ENCODE measurements at places on chromosomes 5 and 9.

DNA sequence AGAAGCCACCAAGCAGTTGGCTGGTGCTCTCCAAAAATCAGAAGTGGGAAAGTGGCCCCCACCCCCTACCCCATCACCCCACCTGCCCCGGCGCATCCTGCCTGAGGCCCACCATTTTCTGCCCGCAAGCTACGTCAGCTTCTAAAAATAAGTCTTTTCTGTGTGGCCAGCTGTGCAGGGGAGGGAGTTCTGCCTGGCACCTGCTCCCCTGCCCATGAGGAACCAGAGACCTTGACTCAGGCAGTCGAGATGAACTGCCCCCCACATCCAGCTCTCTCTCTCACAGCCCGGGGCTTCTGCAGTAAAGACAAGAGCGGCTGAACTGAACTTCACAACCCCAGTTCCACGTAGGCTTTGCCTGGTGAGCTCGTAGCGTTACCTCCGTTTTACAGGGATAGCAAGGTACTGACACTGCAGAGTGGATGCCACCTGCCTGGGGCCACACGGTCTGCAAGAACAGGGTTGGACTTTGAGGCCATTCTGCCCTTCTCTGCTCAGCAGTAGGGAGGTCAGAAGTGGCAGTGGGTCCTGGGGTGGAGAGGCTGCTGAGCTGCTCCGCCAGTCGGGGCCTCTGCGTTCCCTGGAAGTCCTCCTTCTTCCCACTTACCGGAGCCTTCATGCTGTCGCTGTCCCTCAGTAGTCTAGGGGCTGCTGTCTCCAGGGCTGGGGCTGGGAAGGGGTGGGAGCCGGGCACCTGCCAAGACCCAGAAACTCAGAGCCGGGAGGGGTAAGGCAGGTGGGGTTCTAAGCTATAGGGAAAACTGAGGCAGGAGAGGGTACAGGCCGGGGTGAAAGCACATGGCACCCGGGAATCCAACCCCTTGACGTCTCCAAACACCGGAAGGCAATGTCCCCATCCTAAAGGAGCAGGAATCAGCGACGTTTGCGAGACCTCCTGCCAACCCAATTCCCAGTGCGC lies 781 bp downstream of the ST6GALNAC4 start:
- DNase-seq, result no peak

- DNase-seq, result no peak
Observed at GRCh38 chr9:91160181-91160580, 201.5 kb downstream of the AUH start.

DNA sequence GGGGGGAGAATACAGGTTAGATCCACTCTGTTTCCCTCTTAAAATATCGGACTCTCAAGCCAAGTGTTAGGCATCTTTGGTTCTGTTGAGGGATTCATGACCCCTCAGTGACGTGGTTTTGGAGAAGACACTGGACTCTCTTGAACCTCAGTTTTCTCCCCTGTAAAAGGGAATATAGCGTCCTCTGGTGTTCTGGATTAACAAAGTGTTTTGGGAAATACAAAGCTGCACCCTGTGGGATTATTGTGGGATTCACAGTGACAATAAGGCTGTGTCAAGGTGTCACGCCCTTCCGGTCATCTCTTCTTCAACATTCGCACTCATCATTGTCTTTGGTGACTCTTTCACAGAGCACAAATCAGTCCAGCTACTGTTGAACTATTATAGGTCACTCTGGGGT lies 139.0 kb downstream of the IRX1 start:
- DNase-seq, result no peak

GRCh38 chr9:121156263-121156731 lies 45.4 kb downstream of the RAB14 start:
- DNase-seq, result no peak
